Fibroblast of mammary gland (primary cell): ENCODE measurements at places on chromosomes 1 and 21.

DNA sequence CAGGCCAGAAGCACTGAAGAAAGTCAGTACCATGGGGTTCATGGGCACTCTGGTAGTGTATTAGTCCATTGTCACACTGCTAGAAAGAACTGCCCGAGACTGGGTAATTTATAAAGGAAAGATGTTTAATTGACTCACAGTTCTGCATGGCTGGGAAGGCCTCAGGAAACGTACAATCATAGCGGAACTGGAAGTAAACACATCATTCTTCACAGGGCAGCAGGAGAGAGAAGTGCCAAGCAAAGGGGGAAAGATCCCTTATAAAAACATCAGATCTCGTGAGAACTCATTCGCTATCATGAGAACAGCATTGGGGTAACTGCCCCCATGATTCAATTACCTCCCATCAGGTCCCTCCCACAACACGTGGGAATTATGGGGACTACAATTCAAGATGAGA lies 20.2 kb upstream of the ROR1 start:
- DNase-seq = no peak

GRCh38 chr1:155729031-155729898 lies 40.4 kb downstream of the DAP3 start:
- peak; percentile 75 for DNase-seq

- peak; percentile 82 for DNase-seq
These were observed 4.2 kb upstream of the IL19 start for GRCh38 chr1:206766251-206766856.

GRCh38 chr1:21184276-21184675 lies 7.6 kb upstream of the EIF4G3 start:
- no peak for DNase-seq

DNA sequence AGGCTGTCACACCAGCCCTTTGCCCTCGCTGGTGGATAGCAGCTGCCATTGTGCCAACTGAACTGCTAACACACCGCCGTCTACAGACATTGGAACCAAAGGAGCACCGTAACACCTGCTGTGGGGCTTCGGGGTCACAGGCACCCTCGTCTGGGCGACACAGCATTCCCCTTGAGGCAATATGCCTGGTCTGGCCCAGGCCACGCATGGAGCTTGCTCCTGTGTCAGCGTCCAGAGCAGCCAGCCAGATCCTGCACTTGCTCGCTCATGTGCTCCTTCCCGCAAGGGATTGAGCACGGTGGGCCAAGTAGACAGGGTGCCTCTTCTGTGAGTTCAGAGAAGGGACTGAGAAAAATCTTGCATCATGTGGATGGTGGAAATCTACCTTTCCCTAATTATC lies 314.6 kb upstream of the PLD5 start:
- DNase-seq = no peak

- DNase-seq = no peak
These were observed at the start of gene DMBX1 for GRCh38 chr1:46489638-46490405. Gene DMBX1, plus strand, starts transcription at chr1:46489836. Its CDS starts 17,175 bp downstream, at chr1:46507011.

DNA sequence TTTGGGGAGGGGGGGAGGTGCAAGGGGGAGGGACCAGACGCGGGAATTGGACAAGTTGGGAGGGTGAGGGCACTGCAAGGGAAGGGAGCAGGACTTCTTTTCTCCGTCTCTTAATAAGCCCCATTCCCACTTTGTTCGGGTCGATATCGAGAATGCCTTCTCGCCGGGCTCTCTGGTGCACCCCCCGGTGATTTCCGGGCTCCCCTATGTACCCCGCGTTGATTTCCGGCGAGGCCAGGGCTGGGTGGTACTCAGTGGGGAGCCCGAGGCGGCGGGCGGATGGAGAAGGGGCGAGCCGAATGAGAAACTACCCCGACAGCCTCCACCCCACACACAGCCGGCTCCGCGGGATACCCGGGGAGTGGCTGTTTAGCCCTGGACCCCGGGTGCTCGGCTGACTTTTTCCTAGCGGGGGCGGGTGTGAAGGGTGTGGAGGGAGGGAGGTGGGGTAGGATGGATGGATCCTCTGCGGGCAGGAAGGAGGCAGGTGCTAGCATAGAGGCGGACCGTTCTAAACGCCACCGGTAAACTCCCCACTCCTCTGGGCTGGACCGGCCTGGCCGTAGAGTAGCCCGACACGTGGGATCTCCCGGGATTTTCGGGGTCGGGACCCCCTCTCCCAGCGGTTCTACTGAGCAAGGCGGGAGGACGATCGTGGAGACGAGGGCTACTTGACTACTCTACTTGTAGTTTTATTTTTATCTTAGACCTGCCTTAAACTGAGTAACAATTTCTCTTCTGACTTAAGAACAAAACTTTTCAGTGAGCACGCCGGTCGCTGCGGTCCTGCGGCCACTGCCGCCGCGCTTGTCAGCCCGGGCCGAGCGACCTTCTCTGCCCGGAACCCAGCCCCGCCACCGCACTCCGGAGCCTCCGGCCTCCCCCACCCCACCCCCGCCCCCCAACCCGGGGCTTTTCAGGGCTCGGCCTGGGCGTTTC lies 1.0 kb downstream of the RNF220 start:
- DNase-seq = no peak

DNA sequence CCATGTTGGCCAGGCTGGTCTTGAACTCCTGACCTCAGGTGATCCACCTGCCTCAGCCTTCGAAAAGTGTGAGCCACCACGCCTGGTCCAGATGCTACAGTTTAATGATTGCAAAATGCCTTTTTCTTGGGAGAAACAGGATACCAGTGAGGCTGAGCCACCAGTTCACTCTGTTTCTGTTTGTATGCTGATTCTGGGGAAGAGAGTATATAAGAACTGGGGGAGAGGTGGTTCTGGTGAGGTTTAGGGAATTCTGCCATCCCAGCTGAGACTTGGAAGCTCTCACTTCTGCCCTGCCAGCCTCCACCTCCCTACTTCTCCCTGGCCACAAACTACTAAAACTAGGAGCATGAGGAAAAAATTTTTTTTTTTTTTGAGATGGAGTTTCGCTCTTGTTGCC lies 8.1 kb upstream of the PMF1 start:
- DNase-seq = peak; percentile 29

DNA sequence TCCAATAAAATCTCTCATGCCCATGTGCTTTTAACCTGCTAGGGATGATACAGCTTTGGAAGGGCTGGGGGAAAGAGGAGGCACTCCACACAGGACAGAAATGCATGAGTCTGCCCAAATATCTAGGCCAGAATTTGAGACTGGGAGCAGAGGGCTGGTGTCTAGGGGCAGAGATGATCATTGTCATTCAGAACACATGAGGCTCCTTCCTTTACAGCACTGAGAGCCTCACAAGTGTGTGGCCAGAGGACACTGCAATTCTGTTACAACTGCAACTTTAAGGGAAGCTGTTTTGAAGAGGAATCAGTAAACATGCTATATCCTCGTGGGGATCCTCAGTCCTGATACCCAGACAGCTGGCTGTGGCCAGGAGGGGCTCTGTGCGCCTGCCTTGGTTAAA lies 541.3 kb downstream of the OMA1 start:
- no peak for DNase-seq

- no peak for DNase-seq
These were observed 23.4 kb upstream of the PDE9A start for GRCh38 chr21:42629933-42630589.

DNA sequence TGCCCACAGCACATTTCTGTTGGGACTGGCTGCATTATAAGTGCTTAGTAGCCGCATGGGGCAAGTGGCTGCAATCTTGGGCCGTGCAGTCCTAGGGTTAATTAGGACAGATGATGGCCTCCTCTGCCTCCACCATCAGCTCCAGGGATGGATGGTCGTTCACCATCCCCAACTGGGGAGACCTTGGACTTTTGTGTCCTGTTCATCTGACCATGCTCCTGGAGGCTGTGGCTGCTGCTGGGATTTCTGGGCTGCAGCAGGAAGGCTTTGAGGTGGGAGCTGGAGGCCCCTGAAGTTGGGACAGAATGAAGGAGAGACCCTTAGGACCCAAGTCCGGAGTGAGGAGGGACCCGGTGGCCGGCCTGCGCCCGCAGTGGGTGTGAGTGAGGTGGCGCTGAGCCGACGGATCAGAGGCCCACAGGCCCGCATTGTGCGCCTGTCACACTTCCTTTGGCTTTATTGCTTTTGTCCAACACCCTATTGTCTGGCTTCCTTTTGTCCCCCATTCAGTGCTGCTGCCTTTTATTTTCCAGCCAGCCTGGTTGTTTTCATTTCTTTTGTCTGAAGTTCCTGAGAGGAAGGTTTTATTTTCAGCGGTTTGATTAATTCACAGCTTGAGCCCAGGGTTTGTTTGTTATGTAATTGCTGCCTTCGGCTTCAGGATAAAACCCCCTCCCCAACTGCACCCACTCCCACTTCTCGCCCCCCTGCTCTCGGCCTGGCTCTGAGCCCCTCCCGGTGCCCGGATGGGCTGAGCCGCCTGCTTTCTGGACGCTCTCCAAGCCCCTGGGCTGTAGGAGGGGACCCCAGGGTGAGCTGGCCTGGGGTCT lies 35.6 kb downstream of the SOX13 start:
- no peak for DNase-seq

GRCh38 chr1:155125946-155126555 lies 1.6 kb upstream of the EFNA1 start:
- DNase-seq = peak; percentile 19

DNA sequence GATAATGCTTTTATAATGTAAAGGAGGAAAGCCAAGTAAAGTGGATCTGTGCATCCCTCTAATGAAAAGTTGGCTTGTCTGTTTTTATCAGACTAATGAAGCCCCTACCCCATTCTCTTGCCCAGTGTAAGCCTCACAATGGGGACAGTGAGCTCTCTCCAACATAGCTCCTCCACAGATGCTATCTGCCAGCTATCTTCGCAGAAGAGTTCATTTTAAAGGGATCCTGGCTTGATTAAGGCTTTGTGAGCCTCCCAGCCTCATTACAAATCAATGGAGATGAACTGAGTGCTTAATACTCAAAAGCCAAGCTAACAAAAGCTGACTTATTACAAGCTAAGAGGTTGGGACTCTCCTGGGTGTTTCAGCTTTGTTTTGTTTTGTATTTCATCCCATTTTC lies 514.7 kb downstream of the NUF2 start:
- DNase-seq = no peak

GRCh38 chr1:159798893-159799292 lies 3.3 kb upstream of the FCRL6 start:
- DNase-seq = peak; percentile 92

GRCh38 chr1:21779613-21780521 lies 3.1 kb downstream of the USP48 start:
- DNase-seq = peak; percentile 11

DNA sequence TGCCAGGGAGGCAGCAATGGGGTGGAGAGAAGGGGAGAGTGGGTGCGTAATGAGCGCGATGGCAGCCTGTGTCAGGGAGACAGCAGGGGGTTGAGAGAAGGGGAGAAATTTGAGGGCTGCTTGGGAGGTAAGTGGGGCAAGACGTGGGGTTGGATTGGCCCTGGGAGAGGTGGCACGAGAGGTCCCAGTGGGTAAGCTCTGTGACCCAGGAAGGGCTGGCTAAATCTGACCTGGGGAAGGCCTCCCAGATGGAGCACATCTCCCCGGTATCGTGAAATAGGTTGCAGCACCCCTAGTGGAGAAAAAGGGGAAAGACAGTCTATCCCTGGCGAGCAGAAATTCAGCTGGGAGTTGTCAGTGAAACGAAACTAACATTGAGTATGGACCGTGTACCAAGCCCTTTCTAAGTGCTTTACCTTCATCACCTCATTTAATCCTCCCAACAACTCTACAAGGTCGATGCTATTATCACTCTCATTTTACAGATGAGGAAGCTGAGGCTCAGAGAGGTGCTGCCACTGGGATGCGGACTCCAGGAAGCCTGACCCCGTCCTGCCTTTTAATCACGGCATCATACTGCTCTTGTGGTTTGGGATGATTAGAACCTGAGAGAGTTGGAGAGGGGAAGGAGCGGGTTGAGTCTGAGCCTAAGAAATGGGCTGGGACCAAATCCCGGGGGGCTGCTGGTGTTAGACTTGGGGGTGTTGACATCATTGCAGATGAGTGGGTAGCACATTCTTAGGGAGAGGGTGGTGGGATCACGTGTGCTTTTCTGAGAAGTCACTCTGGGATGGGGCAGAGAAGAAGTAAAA lies 56.6 kb upstream of the RPL11 start:
- DNase-seq = peak; percentile 81

GRCh38 chr1:161222175-161223019 lies 1.0 kb downstream of the APOA2 start:
- no peak for DNase-seq

GRCh38 chr1:210748796-210749195 lies 385.2 kb downstream of the KCNH1 start:
- DNase-seq = no peak

DNA sequence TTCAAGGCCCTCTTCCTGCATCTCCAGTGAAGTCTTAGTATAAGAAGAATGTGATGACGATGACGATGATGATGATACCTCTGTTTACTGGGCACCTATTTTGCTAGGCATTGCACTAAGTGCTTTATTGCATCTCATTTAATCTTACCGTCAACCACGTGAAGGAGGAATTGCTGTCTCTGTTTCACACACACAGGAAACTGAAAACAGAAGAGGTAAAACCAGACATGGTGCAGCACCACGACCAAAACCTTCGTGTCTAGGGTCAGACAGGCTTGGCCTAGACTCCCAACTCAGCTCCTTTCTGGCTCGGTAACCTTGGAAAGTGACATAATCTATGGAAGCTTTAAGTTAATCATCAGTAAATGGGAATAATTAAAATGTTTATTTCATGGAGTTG lies 20.7 kb upstream of the KCNA2 start:
- DNase-seq = no peak

DNA sequence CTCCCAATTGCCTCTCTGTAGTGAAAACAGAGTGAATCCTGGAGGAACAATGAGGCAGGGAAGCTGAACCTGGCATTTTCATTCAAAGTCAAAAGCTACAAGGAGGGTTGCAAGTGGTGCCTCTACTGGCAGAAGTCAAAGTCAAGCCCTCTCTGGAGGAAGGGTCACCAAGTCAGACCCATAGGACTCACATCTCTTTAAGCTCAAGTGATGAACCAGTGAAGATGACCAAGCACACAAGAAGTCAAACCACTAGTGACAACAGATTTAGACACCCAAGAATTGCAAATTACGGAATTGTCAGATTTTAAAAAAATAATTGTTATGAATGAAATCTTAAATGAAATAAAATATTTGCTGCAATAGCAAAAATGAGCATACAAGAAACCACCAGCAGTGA lies 81.1 kb upstream of the ATP1B1 start:
- no peak for DNase-seq

- no peak for DNase-seq
These were observed 110.1 kb downstream of the ZNF326 start for GRCh38 chr1:90104941-90105538.

- DNase-seq = no peak
These were observed 24.6 kb downstream of the SORT1 start for GRCh38 chr1:109373126-109373525.

- DNase-seq = peak; percentile 54
These were observed 4.4 kb upstream of the BARHL2 start for GRCh38 chr1:90721210-90722194.
